Natural killer cell treated with Interleukin-12 subunit alpha and Interleukin-12 subunit beta and Interleukin-15 and Interleukin-18, amount 100 ng/mL, for 72 hours (primary cell): ENCODE measurements at places on chromosomes 7 and 10. TPM values are rescaled to one million over a fixed set of nuclear protein-coding genes. Genes with fewer than 3 reads are reported as not detected.
A peak's percentile ranks its signal among the peaks of the same experiment; 100 is the strongest.

- H3K27ac ChIP-seq, result no peak overlapping the region
- H3K4me1 ChIP-seq, result no peaks in the 10 kb centered on the region
- H3K27me3 ChIP-seq, result no peaks in the 10 kb centered on the region
Measured at GRCh38 chr7:90777465-90777864, 181.3 kb downstream of the CDK14 start.

GRCh38 chr7:40165216-40165615, 30.4 kb downstream of the SUGCT start:
- no peaks in the 10 kb centered on the region for H3K4me1 ChIP-seq
- peaks cover 3% of the 10 kb centered on the region for H3K27me3 ChIP-seq
- no peaks in the 10 kb centered on the region for H3K36me3 ChIP-seq
- no peak overlapping the region for H3K27ac ChIP-seq
- DNase-seq, result no peak
- H3K4me3 ChIP-seq, result no peak overlapping the region

SPAG6 gene
- 0.29 TPM for total RNA-seq

- DNase-seq, result no peak
- no peaks in the 10 kb centered on the region for H3K36me3 ChIP-seq
- H3K4me1 ChIP-seq, result no peaks in the 10 kb centered on the region
- no peak overlapping the region for H3K4me3 ChIP-seq
- no peak overlapping the region for H3K27ac ChIP-seq
- H3K27me3 ChIP-seq, result peaks cover 18% of the 10 kb centered on the region
Measured at GRCh38 chr7:16471933-16472332, 6.4 kb upstream of the SOSTDC1 start.

DNA sequence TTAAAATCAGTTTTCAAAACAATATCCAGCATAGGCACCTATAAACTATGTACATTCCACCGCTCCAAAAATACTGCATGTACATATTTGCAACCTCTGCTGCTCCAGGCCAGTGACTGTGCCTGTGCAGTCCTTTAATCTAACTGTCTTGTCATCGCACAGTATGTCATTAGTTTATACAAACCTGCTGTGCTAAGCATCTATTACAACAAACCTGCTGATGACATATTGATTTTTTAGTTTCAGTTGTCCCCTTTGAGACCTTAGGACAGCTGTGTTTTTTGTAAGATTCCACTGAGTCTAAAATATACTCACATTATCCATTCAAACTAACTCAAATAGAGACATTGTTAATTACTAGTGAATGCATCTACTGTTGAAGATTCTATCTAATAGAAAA, 33.1 kb downstream of the SEMA3C start:
- H3K27me3 ChIP-seq, result no peaks in the 10 kb centered on the region
- no peaks in the 10 kb centered on the region for H3K4me1 ChIP-seq
- no peak overlapping the region for H3K27ac ChIP-seq

DNA sequence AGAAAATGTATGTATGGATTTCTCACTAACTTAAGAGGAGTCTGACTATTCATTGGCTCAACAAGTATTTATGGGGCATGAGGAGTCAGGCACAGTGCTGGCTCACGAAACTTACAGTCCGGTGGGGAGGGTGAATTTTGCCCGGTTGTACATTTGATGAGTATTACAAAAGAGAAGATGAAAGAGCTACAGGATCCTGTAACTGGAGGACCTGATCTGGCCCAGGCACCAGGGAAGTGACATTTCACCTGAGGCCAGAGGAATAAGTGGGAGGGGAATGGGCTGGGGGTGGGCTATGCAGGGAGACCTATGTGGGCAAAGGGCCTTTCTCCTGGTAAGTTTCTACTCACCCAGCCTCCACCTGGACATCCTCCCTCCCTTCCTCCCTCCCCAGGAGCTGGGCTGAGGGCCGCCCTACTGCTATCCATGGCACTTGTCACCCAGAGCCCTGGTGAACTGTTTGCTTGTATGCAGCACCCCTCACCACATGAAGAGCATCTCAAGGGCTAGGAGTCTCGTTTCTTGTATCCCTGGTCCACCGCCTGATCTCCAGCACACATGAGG, 101.1 kb upstream of the ZNF438 start:
- peak overlapping the region; percentile 40 for H3K4me3 ChIP-seq
- H3K36me3 ChIP-seq, result no peaks in the 10 kb centered on the region
- H3K27ac ChIP-seq, result peak overlapping the region; percentile 54
